ENCODE measurements at places on chromosomes 12 and 14.

- DNase-seq, result no peak
Measured at GRCh38 chr12:83083616-83084015, 396.9 kb downstream of the TMTC2 start.

DNA sequence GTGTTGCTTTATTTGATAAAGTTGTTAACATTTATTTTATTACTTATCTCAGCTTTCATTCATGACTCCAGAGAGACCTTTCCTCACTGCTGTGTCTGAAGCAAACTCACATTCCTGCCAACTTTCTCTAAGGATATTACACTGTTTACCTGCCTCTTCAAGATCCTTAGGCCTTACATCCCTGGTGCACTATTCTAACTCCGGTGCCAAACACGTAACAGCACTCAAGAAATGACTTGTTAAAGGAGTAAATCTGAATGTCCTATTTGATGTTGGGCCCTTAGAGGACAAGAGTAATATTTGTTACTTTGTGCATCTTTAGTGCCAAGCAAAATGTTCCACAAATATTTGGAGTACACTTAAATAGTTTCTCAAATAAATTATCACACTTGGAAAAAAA, 324.1 kb upstream of the FLRT2 start:
- DNase-seq, result no peak

GRCh38 chr14:100780646-100781355, 45.1 kb upstream of the MEG3 start:
- no peak for DNase-seq

DNA sequence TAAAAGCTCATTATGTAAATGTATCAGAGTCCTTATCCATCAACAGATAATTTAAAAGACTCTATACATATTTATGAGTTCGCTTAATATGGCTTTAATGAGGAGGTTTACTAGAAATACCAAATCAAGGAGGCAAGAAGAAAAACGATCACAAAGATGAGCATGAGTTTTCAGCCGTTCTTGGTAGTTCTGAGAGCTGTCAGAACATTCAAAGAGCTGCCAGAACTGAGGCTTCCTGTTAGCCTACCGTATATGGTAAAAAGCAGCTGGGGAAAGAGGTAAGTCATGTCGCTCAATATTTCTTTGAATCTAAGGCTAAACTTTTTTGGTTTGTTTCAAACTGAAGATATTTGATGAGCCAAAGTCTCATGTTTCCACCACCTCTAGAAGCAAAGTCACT, 115.3 kb upstream of the PLXNC1 start:
- no peak for DNase-seq

- DNase-seq, result no peak
Measured at GRCh38 chr12:62401631-62402030, 65.0 kb upstream of the MON2 start.

GRCh38 chr14:27587103-27587502, 989.3 kb upstream of the NOVA1 start:
- no peak for DNase-seq

DNA sequence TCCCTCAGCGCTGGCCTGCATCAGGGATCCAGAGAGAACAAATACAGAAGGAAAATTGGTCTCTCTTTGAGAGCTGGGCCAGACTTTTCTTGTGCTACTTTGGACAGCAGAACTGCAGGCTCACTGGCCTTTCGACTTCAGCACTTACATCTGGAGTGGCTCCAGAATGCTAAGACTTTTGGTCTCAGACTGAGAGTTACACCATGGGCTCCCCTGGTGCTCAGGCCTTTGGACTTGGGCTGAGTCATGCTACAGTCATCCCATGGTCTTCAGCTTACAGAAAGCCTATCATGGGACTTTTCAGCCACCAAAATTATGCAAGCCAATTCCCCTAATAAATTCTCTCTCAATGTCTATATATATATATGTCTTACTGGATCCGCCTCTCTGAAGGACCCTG, 9.0 kb upstream of the CD163 start:
- no peak for DNase-seq

- DNase-seq, result no peak
Measured at GRCh38 chr12:22262309-22262708, 72.2 kb downstream of the ST8SIA1 start.

DNA sequence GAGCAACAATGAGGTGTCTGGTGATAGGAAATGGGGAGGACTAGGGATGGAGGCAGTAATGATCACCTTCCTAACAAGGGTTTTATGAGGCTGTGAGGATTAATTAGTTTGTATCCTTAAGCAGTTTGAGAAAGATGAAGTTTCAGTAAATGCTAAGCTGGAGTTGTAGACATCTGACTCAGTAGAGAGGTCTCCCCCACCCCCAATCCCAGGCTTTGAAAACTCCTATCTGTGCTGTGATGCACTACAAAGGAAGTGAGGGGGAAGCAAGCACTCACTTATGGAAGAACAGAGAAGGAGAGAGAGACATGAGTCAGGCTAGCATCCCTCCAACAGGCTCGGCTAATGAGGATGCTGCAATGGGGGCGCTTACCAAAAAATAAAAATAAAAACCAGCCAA, 5.5 kb upstream of the BCL11B start:
- DNase-seq, result no peak

DNA sequence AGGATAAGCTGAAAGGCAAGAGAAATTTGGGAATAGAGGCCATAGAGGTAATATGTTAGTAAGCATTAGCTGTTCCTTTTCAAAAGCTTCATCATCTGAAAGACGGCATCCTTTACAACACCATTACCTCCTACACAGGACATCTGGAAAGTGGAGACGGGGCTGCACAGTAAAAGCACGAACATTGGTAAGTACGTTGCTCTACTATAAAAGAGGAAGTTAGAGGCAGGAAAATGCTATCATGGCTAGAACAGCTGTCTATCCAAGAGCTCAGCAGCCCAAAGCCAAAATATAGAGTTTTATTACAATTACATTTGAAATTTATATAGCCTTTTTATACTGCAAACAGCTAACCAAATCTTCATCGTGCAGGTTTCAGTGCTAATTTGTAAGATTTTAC, 172.3 kb upstream of the GRIP1 start:
- DNase-seq, result no peak

GRCh38 chr14:61470961-61471293, 149.5 kb downstream of the PRKCH start:
- DNase-seq, result no peak

DNA sequence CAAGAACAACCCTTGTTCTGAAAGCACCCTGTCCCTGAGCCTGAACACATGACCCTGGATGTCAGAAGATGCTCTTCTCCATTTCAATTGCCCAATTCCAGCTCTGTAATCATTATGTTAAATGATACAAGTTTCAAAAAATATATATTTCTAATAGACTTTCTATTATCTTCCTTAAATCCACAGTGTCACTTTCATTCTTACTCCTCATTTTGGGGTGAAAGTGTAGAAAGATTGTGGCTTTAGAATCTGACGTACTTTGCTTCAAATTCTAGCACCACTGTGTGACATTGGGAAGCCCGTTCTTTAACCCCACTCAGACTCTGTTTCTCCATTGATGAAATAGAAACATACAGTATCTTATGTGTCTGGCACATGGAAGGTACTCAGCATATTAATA, 83.2 kb downstream of the ETV6 start:
- no peak for DNase-seq

- no peak for DNase-seq
Measured at GRCh38 chr14:88104710-88105109, 99.8 kb downstream of the GPR65 start.

DNA sequence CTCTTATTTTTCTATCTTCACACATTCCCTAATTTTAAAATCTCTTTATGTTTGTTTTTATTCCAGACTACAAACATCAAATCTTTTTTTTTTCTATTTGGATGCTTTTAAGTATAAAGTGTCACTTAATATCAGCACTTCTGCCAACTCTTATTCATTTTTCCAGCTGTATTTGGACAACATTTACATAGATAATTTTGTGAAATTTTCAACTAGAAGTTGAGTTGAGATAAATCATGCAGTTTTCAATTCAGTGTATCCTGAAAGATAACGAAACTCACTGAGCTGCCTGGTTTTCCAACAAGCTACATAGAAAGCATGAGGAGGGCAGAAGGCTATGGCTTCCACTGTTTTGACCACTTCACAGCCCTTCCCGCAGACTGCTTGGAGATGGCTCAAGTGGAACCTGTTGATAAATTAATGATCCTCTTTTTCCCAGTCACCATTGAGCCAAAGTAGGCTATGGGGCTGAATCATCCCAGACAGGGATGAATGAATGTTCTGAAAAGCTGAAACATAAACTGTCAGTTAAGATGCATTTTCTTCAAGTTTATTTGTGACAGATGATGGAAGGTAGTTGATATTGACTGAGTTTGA, 213.9 kb downstream of the RAD51B start:
- DNase-seq, result no peak

DNA sequence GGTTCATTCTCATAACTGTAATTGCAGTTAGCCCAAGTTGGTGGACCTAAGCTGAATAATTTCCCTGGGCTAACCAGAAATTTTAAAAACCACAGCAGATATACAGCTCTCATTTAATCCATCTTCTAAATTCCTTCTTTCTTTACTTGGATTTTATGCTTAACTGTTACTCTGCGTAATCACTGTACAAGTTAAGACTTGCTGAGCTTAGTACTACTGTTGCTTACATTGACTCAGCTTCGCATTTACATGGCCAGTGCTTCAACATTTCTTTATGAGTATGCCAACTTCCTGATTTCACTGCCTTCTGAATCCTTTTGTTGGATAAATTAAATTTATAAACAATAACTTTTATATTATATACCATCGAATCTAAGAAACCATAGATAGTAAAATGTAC, 147.4 kb downstream of the SLC38A4 start:
- no peak for DNase-seq

DNA sequence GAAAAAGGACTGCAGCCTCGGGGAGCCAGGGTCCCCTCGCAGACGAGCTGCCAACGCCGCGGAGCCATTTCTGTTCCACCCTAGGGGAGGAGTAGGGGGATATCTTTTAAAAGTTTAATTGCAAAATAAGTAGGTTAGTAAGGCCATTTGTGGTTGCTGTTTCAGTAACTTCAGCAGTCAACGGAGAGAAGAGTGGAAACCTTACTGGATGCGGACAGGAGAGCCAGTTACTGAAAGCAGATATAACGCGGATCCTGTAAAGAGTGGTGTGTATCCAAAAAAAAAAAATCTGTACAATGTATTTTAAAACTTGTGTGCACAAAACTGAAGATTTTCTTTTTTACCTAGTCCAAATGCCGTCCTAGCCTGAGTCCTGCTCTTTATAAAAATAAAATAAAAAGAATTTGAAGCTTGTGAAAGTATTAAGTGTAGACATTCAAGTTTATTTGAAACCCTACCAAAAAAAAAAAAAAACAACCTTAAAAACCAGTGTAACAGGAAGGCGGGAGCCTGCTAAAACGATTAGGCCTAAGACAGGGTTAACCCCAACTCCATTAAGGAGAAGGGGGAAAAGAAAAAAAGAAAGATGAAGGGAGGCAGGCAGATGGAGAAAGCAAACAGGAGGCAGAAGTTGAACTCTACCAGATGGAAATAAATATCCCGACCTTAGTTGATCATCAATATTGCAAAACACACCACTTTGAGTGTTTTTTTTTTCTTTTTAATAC, 1.0 kb upstream of the BTG1 start:
- DNase-seq, result no peak

GRCh38 chr14:94541234-94541975, 19.8 kb upstream of the SERPINA4 start:
- DNase-seq, result no peak

DNA sequence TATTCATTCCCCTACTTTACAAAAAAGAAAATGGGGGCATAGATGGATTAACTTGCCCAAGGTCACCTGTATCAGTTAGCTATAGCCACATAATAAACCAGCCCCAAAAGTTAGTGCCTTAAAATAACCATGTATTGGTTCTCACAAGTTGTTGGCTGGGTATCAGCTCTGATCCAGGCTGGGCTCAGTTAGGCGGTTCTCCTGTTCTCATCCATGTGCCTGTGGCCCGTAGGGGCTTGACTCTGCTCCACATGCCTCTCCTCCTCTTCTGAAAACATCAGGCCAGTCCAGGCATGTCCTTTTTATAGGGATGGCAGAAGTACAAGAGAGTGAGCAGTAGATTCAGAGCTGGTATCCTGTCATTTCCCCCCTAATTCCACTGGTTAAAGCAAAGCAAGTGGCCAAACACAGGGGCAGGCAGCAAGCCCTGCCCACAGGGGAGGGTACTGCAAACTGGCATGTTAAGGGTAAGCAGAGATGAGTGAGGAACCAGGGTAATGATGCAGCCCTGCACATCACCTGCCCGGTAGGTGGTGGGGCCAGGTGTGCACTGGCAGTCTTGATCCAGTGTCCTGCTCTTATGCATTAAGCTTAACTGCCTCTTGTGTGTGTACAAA, 47.9 kb upstream of the TUNAR start:
- no peak for DNase-seq

DNA sequence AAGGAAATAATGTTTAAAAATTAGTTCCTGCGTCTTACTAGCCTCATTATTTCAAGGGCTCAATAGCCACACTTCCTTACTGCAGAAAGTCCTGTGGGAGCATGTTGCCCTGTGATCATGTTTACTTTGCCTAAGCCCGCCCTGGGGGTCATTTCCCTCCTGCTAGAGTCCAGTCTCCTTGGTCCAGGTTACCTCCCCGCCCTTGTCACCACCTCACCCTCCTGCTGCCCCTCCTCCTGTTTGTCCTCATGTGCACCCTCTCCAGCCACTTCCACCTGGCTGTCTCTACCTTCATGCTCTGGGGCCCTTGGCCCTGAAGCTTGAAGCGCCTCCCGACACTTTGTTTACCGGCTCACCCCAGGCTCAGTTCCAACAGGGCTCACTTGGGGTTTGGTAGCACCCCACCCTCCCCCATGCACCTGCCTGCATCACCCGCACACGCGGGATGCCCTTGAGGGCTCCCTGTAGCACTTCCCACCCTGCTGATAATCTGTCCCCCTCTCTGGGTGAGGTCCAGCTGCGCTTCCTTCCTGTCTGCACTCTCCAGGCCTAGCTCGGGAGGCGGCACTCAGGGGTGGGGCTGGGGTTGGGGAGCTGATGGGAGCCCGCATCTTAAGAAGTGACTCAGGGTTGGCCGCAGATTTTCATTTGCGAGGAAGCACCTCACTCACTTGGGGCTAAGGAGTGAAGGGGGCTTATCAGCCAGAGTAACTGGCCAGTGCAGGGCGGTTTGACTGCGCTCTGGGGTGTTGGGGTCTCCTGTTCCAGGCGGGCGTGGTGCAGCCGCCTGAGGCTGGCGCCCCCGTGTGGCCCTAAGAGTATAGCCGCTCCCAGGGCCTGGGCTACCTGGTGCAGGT, 40.1 kb downstream of the SMIM41 start:
- DNase-seq, result no peak

DNA sequence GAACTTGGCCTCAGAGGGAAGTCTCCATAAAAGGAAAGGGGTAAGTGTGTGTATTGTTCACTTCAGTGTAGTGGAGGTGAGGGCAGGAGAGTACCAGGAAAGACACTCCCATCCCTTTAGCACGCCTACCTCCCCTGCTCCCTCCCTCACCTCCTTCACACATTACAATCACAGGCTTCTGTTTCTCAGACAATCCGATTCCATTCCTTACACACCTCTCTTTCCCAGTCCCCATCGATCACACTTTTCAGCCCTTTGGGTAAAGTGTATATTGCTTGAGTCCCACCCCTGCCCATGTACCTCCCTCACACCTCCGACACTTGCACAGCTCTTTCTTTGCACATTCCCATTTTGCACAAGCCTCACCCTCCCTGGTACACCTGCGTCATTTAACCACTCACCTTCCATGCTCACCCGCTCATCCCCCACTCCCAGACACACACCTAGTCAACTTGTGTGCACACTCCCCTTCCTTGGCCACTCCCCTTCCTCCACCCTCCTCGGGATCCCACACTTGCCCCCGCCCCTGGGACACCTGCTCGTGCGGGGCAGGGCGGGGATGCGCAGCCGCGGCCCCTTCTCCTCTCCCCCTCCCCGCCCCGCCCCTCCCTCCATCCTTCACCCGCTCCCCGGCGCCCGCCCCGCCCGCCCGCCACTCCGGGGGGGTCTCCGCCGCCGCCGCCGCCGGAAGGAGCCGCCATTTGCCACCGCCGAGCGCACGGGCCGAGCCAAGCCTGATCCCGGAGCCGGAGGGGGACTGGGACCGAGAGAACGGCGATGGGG, at the start of gene MARCHF9:
TSS of gene MARCHF9 (plus strand) at position 693 of the 783 bp plus-strand sequence. CDS start 426 bp downstream, outside the sequence.
- peak; percentile 71 for DNase-seq

Measured in GM12891 (cell line).